ENCODE measurements at places on chromosomes 7 and 10. TPM values are rescaled to one million over a fixed set of nuclear protein-coding genes. Genes with fewer than 3 reads are reported as not detected.

GRCh38 chr7:25069900-25070443, 55.1 kb downstream of the CYCS start:
- peak overlapping the region; percentile 54 for H3K4me3 ChIP-seq
- no peak overlapping the region for H3K27ac ChIP-seq

- H3K27ac ChIP-seq: no peak overlapping the region
- H3K4me3 ChIP-seq: no peak overlapping the region
- H3K27me3 ChIP-seq: peaks cover 9% of the 10 kb centered on the region
- no peaks in the 10 kb centered on the region for H3K36me3 ChIP-seq
- H3K4me1 ChIP-seq: peaks cover 12% of the 10 kb centered on the region
Observed at GRCh38 chr7:73847941-73848723, 5.8 kb upstream of the METTL27 start.

DNA sequence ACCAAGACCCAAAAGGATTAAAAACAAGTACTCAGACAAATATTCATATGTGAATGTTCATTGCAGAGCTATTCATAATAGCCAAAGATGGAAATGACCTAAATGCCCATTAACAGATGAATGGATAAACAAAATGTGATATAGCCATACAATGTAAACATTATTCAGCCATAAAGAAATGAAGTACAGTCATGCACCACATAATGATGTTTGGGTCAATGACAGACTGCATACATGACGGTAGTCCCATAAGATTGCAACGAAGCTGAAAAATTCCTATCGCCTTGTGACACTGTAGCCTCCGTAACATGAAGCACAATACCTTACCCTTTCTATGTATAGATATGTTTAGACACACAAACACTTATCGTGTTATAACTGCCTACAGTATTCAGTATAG, 97.9 kb downstream of the ABLIM1 start:
- no peak for DNase-seq
- H3K27ac ChIP-seq: peak overlapping the region; percentile 43
- peaks cover 99% of the 10 kb centered on the region for H3K4me1 ChIP-seq
- H3K27me3 ChIP-seq: no peaks in the 10 kb centered on the region
- H3K4me3 ChIP-seq: no peak overlapping the region

- no peak for DNase-seq
- peak overlapping the region; percentile 93 for H3K27ac ChIP-seq
- no peaks in the 10 kb centered on the region for H3K27me3 ChIP-seq
Observed at GRCh38 chr7:46604241-46604661, 683.2 kb upstream of the IGFBP3 start.

DNA sequence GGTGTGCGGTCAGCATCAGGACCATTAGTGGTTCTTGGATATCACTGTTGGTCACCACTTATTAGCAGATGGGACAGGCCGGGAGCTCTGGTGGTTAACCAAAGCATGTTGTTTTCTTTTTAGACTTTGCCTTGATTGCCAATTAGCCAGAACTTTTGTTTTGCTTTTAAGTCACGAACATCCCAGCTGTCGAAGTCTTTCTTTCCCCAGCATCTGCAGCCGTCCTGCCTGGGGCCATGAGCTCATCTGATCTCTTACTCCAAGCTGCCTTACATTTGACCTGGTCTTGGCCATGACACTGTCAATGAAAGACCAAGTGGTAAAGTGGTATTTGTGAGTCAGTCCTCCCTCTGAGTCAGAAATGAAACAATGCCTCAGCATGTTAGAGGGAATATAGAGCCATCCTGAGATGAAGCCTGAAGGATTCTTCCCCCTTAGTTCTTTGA, 53.9 kb upstream of the CREB5 start:
- no peaks in the 10 kb centered on the region for H3K36me3 ChIP-seq
- no peak for DNase-seq
- H3K27ac ChIP-seq: no peak overlapping the region
- no peak overlapping the region for H3K4me3 ChIP-seq
- H3K4me1 ChIP-seq: peaks cover 14% of the 10 kb centered on the region
- no peaks in the 10 kb centered on the region for H3K27me3 ChIP-seq

DNA sequence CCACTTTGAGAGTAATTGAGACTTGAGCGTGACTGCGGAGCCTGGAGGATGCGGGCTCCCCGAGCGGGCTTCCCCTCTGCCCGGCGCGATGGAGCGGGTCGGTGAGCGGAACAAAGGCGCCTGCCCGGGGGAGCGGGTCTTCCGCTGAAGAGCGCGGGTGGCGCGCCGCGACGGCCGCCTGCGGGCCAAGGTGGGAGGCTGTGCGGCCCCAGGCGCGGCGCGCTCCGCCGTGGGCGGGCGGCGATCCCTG, at the start of gene GALNT17:
GALNT17 (plus strand) TSS at position 18 of the 250 bp plus-strand sequence.
- peak within 1 kb of the TSS; percentile 88 for H3K27ac ChIP-seq
- peak within 1 kb of the TSS; percentile 72 for H3K4me3 ChIP-seq
- H3K27me3 ChIP-seq: peaks cover 43% of the 10 kb centered on the region
- H3K36me3 ChIP-seq: no peaks in the 10 kb centered on the region
- no peak for DNase-seq
- peaks cover 40% of the 10 kb centered on the region for H3K4me1 ChIP-seq

DNA sequence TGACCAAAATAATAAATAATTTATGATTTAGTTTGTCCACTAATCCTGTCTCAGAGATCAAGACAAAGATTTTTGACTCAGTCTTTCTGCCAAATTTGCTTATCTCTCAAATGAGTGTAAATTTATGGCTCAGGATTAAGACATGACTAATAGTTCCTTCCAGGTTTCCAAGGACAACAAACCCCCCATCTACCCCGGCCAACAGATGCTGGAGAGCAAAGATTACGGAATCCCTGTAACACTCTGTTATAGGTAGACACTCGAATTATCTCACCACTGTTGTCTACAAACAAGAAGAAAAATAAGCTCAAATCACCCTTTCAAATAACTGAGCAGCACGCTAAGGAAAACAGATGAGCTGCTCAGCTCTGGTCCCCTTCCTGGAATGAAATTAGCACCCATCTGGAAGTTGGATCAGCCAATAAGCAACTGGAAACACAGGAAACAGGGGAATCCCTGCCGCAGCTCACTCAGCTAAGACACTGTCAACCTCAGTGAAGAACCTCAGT, 56.8 kb upstream of the SVIL start:
- peak overlapping the region; percentile 58 for H3K27ac ChIP-seq
- no peaks in the 10 kb centered on the region for H3K36me3 ChIP-seq
- peak overlapping the region; percentile 28 for H3K4me3 ChIP-seq
- H3K4me1 ChIP-seq: peaks cover 37% of the 10 kb centered on the region
- no peaks in the 10 kb centered on the region for H3K27me3 ChIP-seq
- no peak for DNase-seq

Gene CLCN1
- total RNA-seq: not detected

Gene AKR1C4
- total RNA-seq: not detected

Gene METTL27
- 0.44 TPM for total RNA-seq

Gene C10orf62
- 1.5 TPM for total RNA-seq

Gene USP6NL
- 7.9 TPM for total RNA-seq

Gene UFSP1
- 2.4 TPM for total RNA-seq
